ENCODE measurements at places on chromosomes 6 and 20.

DNA sequence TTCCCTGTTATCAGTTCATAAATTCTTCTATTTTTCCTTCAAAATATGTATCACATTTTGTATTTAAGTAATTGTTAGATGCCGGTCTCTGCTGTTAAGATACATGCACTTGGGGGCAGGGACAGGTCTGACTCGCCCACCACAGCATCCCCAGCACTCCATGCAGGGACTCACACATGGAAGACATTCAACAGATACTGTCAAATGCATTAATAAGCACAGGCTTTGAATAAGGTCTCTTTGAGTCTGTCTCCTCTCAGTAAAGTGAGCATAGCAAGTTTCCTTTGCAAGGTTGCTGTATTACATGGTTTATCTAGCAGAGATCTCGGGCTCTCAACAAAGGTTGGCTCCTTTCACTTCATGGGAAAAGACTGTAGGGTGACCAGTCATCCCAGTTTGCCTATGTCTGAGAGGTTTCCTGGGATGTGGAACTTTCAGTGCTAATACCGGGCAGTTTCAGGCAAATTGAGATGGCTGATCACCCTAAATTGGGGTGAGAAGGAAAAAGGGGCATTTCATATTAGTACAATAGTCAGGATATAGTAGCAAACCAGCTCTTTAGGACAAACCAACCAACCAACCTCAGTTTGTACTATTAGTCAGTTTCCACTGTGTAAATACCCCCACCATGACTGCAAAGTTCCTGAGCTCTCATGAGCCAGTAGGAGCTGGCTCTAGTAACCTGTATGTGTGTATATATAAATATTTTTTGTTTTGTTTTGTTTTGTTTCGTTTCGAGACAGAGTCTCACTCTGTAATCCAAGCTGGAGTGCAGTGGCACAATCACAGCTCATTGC is 15.0 kb downstream of the JPH2 start:
- DNase-seq: no peak

GRCh38 chr6:44475417-44475778 is 87.9 kb downstream of the CDC5L start:
- DNase-seq: no peak

DNA sequence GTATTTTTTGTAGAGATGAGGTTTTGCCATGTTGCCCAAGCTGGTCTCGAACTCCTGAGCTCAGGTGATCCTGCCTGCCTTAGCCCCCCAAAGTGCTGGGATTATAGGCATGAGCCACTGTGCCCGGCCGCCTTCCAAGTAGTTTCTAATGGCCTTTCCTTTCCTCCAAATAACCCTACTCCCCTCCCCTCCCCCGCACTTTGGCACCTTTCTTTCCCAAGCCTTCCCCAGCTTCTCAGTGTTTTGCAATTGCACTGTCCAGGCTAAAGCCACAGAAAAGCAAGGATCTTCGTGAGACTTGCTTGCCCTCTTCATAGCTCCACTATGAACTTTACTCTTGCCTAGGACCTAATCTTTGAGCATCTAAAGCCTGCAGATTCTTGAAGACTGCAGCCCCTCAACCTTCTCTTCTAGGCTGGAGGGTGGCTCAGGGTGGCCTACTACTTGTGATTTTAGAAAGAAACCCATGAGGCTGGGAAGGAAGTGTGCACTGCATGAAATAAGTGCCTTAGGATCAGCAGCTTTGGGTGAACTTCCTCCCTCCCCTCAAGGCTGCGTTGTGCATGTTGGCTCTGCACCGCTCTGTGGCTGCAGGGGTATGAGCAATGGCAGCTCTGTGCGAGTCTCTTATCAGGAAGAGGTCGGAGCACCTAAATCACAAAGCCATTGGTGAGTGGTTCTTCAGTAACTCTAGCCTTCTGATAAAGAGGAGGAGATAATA is 152.4 kb upstream of the SNX9 start:
- DNase-seq: no peak

- DNase-seq: no peak
Measured at GRCh38 chr6:42123379-42124103, 18.9 kb downstream of the C6orf132 start.

DNA sequence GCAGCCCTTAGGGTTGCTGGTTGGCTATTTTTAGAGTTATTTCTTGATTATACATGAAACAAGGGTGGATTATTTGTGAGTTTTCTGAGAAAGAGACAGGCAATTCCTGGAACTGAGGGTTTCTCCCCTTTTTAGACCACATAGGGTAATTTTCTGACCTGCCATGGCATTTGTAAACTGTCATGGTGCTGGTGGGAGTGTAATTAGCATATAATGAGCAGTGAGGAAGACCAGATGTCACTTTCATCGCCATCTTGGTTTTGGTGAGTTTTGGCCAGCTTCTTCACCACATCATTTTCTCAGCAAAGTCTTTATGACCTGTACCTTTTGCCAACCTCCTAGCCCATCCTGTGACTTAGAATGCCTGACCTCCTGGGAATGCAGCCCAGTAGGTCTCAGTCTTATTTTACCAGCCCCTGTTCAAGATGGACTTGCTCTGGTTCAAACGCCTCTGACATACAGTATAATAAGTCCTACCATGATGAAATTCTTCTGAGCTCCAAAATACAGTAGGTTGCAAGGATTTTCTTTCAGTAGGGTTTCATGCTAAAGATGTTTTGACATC is 117.1 kb downstream of the ISM1 start:
- DNase-seq: no peak

DNA sequence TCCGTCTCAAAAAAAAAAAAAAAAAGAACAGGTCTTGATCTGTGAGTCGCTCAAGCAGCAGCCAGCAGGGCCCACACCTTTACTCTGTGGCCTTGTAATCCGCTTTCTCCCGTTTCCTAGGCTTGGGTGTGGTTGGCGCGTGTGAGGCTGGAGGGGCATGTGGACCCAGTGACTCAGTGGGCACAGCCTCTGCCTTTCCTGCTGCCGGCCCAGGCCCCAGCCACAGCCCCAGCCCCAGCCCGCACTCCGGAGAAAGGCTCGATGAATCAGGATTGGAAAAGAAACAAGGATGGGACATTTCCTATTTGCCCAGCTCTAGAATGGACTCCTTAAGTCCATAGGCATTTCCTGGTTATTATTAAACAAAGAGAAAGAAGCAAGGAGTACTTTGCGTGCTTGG is 4.3 kb downstream of the BHLHE23 start:
- DNase-seq: no peak

GRCh38 chr6:90177544-90178383 is 118.9 kb downstream of the BACH2 start:
- DNase-seq: no peak

- no peak for DNase-seq
Measured at GRCh38 chr6:16727996-16728395, 33.3 kb downstream of the ATXN1 start.

DNA sequence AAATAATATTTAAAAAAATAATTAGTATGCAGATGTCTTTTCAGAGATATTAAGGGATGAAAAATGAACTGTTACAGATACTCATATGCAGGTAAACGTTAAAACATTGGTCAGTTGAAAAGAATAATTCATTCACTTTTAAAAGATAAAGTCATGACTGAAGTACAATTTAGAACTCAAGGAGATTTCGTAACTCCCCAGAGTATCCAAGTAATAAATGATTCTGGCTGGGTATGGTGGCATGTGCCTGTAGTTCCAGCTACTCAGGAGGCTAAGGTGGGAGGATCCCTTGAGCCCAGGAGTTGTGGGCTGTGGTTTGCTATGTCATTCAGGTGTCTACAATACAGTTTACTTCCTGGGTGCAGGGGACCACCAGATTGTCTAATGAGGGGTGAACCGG is 122.3 kb upstream of the TMEM181 start:
- no peak for DNase-seq

- no peak for DNase-seq
Measured at GRCh38 chr6:151095538-151096254, 144.1 kb upstream of the AKAP12 start.

DNA sequence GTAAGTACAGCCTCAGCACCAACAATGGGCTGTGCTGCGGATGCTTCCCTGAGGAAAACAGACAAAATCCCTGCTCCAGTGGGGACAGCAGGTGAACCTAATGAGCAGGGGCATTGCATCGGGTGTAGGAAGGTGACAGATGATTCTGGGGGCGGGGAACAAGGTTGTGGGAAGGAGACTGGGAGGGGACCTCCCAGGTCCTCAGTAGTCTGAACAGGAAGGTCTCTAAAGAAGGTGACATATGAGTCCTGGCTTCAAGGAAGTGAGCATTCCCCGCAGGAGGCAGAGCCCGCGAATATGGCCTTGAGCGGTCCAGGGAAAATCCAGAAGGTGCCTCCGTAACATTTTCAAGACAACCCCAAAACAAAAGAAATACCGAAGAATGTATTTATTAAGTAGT is 19.4 kb downstream of the ULBP1 start:
- DNase-seq: no peak

DNA sequence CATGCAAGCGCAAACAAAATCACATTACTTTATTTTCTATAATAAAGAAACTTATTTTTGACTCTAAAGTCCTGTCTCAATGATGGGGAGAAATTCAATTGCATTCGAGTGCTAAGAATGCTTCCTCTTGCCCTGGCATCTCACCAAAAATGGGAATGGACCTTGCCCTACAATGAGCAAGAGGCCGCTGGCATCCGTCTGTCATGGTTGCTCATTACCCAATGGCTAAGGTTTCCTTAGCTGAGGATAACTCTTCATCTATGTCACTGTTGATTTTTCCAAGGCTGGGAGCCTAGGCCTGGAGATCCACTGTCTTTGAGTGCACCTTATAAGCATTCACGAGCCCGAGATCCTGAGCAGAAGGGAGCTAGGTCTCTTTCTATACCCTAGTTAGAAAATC is 471.3 kb upstream of the NRSN1 start:
- no peak for DNase-seq

GRCh38 chr20:3803854-3804253 is 7.7 kb downstream of the CDC25B start:
- no peak for DNase-seq

- no peak for DNase-seq
Measured at GRCh38 chr6:81847866-81848265, 95.4 kb upstream of the TENT5A start.

GRCh38 chr20:19397666-19398065 is 185.2 kb downstream of the SLC24A3 start:
- DNase-seq: no peak

GRCh38 chr6:74658391-74658790 is 547.5 kb downstream of the COL12A1 start:
- no peak for DNase-seq

GRCh38 chr6:39995633-39996032 is 61.4 kb upstream of the MOCS1 start:
- DNase-seq: no peak

DNA sequence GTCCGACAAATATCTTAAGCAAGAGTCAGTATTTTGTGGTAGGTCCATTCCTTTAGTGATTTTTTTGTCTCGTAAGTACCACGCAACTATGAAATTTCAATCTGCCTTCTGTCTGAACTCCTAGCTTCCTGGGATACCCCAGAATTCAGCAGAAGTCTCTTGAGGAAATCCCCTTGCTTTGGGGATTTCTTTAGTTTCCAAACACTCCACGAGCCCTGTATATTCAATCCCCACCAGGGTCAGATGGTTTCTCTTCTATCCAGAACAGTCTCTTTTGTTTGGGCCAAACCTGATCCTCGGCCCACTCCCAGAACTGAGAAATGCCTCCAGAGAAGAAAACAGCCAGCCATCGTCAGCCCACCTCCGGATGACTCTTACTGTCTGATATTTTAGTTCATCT is 113.0 kb downstream of the CHD6 start:
- DNase-seq: no peak

- no peak for DNase-seq
Measured at GRCh38 chr6:108744996-108745395, 103.2 kb upstream of the ARMC2 start.

DNA sequence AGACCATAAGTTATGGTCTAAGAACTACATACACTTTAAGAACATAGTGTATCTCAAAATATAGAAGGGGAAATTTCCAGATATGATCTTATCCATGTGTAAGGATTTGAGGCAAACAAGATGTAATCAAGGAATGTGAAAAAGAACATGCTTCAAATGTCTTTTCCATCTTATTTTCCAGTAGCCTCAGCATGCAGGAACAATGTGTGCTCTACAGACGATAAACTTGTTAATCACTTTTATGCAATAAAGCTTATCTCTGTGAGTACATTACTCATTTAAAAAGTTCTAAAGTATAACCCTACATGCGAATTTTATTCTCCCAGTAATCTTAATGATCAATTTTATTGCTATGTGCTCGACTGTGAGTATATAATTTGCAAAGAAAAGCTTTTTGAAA is 185.2 kb downstream of the ALDH8A1 start:
- DNase-seq: no peak

- no peak for DNase-seq
Measured at GRCh38 chr6:112216662-112217551, 37.5 kb downstream of the LAMA4 start.

- DNase-seq: no peak
Measured at GRCh38 chr6:161168281-161168891, 105.5 kb downstream of the AGPAT4 start.

DNA sequence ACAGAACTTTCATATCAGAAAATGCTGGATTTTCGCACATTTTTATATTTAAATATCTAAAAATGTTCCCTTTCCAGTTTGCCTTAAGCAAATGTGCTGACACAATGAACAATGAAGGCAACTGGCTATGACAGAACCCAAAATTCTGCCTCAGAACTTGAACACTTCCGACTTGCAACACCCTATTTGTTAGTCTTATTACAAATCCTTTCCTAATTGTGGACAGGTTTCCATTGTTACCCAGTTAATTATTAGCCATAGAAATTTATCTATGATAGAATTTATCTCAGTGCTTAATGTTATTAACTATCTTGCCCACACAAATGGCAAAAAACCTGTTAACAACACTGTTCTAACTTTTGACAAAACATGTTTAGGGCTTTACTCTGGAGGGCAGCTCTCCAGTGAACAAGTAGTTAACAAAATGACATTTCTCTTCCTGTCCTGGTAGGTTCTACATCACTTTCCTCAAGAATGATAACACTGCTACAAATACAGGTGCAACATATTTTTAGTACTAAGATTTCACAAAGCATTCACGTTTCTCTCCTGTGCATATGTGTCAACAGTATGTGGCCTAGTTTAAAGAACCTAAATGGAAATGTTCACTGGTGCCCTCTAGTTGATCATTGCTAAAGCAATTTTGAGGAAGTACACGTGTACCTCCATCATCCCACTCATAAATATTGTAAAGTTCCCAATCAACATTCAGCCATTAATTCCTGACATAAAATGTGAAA is 58.4 kb downstream of the HIVEP2 start:
- no peak for DNase-seq

GRCh38 chr6:84687431-84687830 is 77.0 kb downstream of the TBX18 start:
- no peak for DNase-seq

Measured in pancreas (tissue), 10 donors.